ENCODE measurements at places on chromosomes 5 and 9. TPM values are rescaled to one million over a fixed set of nuclear protein-coding genes. Genes with fewer than 3 reads are reported as not detected.
A peak's percentile ranks its signal among the peaks of the same experiment; 100 is the strongest.

VCAN gene
- 870 TPM for total RNA-seq

DELE1 gene
- 82.5 TPM for total RNA-seq

ELP1 gene
- total RNA-seq, result 20.6 TPM

GRCh38 chr9:34490760-34491159, 32.0 kb downstream of the ENHO start:
- no peak overlapping the region for H3K27ac ChIP-seq
- no peaks in the 10 kb centered on the region for H3K4me1 ChIP-seq
- no peak for DNase-seq
- no peaks in the 10 kb centered on the region for H3K36me3 ChIP-seq

DNA sequence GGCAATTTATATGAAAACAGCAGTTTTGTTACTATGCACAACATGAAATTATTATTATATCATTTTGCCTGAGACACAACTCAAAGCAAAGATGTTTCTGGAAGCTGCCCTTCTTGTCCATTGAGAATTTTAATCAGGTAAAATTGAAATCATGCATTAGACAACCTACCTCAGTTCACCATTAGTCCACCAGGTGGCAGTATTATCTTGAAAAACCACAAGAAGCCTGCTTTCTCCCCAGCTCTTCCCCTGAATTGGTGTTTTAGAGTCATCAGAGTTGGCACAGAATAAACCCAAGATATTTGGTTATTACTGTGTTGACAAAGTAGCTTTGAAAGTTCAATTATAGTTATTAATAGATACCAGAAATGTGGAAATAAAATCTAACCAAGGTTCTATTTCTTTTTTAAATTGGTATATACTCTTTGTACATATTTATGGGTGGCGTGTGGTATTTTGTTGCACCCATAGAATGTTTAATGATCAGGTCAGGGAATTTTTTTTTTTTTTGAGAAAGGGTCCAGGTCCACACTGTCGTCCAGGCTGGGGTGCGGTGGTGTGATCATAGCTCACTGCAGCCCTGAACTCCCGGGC, 25.7 kb downstream of the UTP15 start:
- H3K4me1 ChIP-seq, result no peaks in the 10 kb centered on the region
- no peak overlapping the region for H3K4me3 ChIP-seq
- DNase-seq, result peak; percentile 17

DNA sequence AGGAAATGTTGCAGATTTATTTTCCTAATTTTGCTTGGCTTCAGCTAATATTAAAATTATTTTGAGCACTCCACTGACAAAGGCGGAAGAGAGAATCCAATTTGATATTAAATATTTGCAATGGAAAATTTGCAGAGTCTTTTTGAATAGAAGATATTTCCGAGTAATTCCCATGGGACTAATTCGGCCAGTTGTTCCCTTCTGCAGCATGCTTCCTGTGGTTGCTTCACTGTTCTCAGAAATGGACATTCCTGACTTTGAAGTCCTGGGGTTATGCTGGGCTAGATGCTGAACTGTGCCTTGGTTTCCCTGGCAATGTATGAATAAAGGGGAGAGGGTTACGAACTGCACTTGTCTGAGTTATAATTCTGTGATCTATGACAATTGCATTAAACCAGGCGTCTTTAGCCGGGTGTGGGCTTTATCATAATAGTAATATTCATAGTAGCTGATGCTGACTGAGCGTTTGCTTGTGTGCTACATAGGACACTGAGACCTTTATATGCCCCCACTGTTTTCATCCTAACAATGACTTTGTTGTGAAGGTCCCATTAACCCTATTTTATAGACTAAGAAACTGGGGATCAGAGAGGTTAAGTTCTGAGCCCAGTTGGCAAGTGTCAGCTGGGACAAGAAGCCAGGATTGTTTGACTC, 114.5 kb upstream of the SPRY4 start:
- H3K4me3 ChIP-seq, result no peak overlapping the region
- H3K27me3 ChIP-seq, result no peaks in the 10 kb centered on the region
- no peaks in the 10 kb centered on the region for H3K4me1 ChIP-seq
- no peak for DNase-seq

GRCh38 chr5:149030392-149030791, 32.5 kb downstream of the SH3TC2 start:
- H3K36me3 ChIP-seq, result no peaks in the 10 kb centered on the region
- H3K27me3 ChIP-seq, result no peaks in the 10 kb centered on the region
- H3K4me1 ChIP-seq, result no peaks in the 10 kb centered on the region
- no peak for DNase-seq

DNA sequence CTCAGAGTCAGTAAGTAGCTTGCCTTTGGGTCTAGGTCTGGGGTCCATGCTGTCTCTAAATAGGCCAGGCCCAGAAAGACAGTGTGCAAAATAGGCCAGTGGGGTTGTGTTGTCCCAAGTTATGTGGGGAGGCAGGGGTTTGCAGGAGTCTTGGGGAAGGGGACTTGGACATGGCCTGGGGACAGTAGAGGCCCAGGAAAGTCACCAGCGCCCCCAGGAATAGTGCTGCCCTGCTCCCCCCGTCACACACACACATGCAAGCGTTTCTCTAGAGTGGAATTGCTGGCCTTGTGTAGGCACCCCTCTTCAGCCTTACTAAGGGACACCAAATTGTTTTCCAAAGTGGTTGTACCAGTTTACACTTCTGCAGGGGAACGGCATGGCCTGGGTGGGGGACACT, 227.5 kb downstream of the PBX3 start:
- H3K36me3 ChIP-seq, result no peaks in the 10 kb centered on the region
- H3K27me3 ChIP-seq, result no peaks in the 10 kb centered on the region
- no peak for DNase-seq
- H3K4me1 ChIP-seq, result no peaks in the 10 kb centered on the region
- no peak overlapping the region for H3K4me3 ChIP-seq
- no peak overlapping the region for H3K27ac ChIP-seq

- H3K36me3 ChIP-seq, result no peaks in the 10 kb centered on the region
- no peak overlapping the region for H3K4me3 ChIP-seq
- no peak for DNase-seq
- H3K27me3 ChIP-seq, result no peaks in the 10 kb centered on the region
Observed at GRCh38 chr9:126750941-126751725, 53.7 kb upstream of the ZBTB43 start.

- H3K36me3 ChIP-seq, result peaks cover 4% of the 10 kb centered on the region
- peaks cover 19% of the 10 kb centered on the region for H3K4me1 ChIP-seq
- no peaks in the 10 kb centered on the region for H3K27me3 ChIP-seq
- no peak for DNase-seq
Observed at GRCh38 chr9:4838189-4838546, 45.4 kb downstream of the RCL1 start.

GRCh38 chr5:21856987-21857386, 996.2 kb downstream of the CDH12 start:
- DNase-seq, result no peak
- H3K36me3 ChIP-seq, result no peaks in the 10 kb centered on the region
- H3K4me1 ChIP-seq, result no peaks in the 10 kb centered on the region
- no peak overlapping the region for H3K27ac ChIP-seq
